NCI-H1417 treated with DMSO at 0.1 percent for 48 hours (cell line): ENCODE measurements at places on chromosomes 13 and 19.

DNA sequence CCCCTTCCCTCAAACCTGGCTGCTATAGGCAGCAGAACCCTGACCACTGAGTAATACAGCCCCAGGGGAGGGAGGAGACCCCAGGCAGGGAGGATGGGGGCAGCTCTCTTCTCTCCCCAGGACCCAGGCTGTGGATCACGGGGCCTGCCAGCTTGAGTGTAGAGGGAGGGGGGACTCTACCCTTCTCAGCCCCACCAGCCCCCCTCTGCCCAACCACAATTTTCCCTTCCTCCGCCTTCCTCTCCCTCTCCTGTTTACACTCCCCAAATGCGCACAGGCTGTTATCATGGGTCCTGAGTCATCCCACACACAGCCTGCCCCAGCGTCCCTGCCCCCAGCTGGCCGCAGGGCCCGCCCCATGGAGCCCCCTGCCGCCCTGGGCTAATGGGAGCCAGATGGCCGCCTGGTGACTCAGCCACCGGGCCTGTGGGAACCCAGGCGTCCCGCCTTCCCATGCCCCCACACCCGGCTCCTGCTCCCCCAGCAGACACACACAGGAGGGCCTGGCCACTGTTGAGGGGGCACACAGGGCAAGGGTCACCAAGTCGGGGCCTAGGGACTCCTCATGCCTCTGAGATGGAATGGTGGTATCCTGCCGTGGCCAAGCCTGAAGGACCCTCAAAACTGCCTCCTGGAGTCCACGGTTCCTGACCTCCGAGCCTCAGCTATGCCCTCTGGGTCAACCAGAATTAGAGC lies 13.6 kb downstream of the CCDC97 start:
- DNase-seq, result no peak

DNA sequence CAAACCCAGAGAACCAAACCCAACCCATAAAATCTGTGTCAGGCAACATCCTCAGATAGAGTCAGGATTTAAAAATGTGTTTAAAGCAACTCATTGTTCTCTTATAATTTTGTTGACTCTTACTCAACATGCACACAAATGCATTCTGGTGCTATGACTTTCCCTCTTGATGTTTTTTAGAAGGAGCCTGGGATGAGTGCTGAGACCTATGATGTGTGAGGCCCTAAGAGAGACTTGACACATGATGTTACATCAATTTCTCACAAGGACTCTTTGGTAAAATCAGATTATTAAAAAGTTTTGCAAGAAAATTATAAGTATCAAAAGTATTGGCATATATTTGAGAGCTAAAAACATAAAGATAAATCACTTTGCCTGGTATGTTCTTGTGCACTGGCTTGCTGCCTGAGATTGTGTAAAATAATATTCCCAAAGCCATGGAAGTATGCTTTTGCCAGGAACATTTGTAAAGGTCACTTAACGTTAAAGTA lies 173.9 kb downstream of the DCLK1 start:
- DNase-seq, result no peak

DNA sequence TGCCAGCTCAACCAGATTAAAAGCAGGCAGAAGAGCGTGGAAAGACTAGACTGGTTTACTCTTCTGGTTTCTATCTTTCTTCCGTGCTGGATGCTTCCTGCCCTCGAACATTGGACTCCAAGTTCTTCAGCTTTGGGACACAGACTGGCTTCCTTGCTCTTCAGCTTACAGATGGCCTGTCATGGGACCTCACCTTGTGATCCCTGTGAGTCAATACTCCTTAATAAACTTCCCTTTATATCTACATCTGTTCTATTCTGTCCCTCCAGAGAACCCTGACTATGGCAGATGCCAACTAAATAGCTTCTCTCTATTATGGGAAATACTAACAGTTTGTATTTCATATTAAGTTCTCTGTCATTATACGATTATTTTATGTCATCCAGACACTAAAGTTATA lies 609.1 kb downstream of the LMO7 start:
- DNase-seq, result no peak

DNA sequence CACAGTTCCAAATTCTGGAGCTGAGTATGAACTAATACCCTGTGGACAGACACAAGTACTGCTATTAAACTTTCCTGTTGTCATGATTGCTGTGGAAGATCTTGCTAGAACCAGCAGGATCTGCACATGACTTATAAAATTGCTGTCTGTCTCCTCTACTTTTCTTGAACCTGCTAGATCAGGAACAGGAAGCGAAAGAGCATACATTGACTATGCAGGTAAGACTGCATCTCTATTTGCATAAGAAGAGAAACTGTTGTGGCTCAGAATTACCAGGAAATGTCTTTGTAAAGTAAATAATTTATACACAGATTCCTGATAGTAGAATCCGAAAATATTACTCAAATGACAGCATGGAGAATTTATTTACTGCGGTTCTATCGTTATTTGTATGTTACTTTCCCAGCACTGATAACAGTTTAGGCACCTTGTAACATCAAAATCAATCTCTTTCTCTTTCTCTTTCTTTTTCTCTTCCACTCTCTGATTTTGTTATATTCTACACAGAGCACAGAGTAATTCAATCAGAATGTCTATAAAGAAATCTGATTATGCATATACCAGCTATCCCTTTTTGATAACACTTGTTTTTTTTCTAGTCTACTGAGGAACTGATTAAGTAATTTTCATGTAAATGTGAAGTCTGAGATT lies 226.5 kb downstream of the MYO16 start:
- no peak for DNase-seq

GRCh38 chr13:77345150-77345780 lies 18.4 kb upstream of the MYCBP2 start:
- peak; percentile 99 for DNase-seq

DNA sequence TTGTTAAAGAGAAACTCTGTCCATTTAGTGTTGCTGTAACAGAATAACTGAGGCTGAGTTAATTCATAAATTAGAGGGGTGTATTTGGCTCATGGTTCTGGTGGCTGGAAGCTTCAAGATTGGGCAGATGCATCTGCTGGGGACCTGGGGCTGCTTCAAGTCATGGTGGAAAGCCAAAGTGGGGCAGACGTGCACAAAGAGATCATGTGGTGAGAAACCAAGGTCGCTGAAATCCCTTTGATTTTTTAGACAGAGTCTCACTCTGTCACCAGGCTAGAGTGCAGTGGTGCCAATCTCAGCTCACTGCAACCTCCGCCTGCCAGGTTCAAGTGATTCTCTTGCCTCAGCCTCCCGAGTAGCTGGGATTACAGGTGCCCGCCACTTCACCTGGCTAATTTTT lies 46.0 kb downstream of the RCBTB2 start:
- DNase-seq, result no peak

- DNase-seq, result no peak
Observed at GRCh38 chr13:47019977-47020376, 123.1 kb upstream of the HTR2A start.

- DNase-seq, result no peak
Observed at GRCh38 chr13:112837371-112838037, 131.5 kb upstream of the MCF2L start.
